Foreskin fibroblast (primary cell): ENCODE measurements at places on chromosomes 6 and 20.

- DNase-seq, result no peak
These were observed 24.0 kb upstream of the L3MBTL3 start for GRCh38 chr6:129994410-129994809.

DNA sequence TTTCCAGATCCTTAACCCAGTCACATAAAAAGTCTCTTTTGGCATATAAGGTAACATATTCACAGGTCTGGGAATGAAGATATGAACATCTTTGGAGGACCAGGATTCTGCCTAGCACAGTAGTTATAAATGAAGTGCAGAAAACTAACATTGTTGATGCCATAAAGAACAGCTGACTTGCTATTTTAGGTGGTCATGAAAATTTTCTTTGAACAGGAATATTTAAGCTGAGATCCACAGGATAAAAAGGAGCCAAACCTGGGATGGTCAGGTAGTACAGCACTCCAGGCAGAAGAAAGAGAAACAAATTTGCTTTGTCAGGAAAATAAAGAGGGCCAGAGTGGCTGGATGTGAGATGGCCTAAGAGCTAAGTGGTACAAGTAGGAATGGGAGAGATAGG, 80.0 kb downstream of the CENPW start:
- no peak for DNase-seq

DNA sequence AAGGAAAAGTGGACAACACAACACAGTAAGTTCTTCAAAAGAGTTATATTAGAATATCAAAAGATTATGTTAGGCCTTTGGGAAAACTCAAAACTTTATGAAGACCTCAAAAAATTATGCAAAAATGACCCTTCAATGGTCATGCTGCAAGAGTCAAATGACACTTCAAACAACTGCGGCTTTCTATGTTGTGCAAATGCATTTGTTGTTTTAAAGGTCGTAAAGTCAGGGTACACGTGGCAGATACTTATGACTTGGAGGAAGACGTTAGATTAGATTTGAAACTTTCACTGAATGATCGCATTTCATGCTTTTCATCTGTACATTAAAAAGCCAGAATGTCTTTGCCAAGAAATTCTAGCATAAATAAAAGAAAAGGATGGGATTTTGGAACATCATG, 31.4 kb downstream of the BCAS1 start:
- DNase-seq, result no peak

GRCh38 chr6:6556161-6556737, 32.3 kb upstream of the LY86 start:
- no peak for DNase-seq

DNA sequence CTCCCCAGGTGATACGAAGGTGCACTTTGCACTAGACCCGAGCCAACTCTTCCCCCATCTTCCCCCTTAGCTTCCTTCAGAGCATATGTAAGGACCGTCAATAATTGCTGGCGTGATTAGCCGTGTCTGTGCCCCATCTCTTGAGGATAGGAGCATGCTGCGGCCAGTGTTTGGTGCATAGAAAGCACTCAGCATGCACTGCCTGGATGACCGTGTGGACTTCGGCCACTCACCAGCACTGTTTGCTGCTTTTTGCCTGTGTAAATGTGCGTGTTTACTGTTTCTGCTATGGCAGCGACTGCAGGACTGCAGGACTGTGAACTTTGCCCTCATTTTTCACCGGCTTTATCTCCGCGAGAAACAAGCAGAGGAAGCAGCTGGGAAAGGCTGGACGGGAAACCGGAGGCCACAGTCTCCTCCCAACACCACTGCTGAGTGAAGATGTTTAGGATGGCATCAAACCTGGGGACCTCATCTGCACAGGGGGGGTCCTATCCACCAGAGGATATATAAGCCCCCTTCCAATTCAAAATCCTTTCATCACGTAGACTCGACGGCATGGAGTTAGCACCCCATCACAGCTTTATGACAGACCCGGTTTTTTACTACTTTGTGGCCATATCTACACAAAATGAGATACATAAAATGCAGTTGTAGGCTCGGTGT, 150.6 kb upstream of the AFDN start:
- no peak for DNase-seq

DNA sequence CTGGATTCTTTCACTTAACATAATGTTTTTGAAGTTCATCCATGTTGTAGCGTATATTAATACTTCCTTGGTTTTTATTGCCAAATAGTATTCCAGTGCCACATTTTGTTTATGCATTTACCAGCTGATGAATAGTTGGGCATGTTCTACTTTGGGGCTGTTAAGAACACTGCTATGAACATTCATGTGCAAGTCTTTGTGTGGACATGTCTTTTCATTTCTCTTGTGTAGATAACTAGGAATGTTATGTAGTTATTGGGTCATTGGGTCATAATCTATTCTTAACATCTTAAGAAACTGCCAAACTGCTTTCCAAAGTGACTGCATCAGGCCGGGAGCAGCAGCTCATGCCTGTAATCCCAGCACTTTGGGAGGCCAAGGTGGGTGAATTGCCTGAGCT, 43.8 kb upstream of the GLP1R start:
- DNase-seq, result no peak

DNA sequence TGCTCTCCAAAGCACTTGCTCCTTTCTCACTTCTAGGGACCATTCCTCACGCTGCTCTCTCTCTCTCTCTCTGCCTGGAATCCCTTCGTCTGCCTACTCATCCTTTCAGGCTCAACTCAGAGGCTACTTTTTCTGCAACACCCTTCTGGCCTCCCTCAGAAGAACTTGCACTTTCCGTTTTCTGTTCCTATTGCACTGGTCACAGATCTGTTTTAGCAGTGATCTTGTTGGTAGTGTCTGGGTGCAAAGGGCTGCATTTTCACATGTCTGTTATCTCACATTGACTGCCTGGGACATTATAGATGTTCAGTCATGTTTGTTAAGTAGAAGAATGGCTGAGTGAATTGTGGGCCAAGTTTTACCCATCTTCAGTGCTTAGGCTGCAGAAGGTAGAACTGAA, 63.5 kb downstream of the RIN2 start:
- DNase-seq, result no peak

- no peak for DNase-seq
These were observed 154.0 kb downstream of the KIF16B start for GRCh38 chr20:16419138-16419715.

DNA sequence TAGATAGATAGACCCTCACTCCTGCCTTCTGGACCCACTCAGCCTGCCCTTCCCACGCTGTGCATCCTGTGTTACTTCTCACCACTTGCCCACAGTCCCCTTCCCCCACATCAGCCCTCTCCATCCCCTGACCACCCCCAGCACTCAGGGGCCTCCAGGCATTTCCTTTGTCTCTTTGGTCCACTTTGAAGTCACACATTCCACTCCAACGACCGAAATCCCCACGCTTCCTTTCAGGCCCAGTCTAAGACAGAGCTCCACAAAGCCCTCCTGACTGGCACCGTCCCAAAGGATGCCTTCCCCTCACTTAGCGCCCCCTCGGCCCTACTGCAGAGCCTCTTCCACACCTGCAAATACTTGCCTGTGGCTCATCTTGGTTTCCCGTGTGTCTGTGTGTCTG, 83.8 kb downstream of the FOXF2 start:
- DNase-seq, result no peak

- peak; percentile 31 for DNase-seq
These were observed 185.5 kb downstream of the CDH4 start for GRCh38 chr20:61437280-61438206.

- no peak for DNase-seq
These were observed 105.7 kb upstream of the KCNK16 start for GRCh38 chr6:39428152-39428551.

GRCh38 chr6:157570104-157570503, 189.1 kb downstream of the ZDHHC14 start:
- DNase-seq, result no peak

GRCh38 chr6:139496654-139497344, 122.4 kb upstream of the CITED2 start:
- DNase-seq, result no peak

GRCh38 chr6:148464319-148465010, 121.8 kb downstream of the SASH1 start:
- DNase-seq, result peak; percentile 59

GRCh38 chr6:3929281-3929798, 80.2 kb downstream of the FAM50B start:
- peak; percentile 69 for DNase-seq

DNA sequence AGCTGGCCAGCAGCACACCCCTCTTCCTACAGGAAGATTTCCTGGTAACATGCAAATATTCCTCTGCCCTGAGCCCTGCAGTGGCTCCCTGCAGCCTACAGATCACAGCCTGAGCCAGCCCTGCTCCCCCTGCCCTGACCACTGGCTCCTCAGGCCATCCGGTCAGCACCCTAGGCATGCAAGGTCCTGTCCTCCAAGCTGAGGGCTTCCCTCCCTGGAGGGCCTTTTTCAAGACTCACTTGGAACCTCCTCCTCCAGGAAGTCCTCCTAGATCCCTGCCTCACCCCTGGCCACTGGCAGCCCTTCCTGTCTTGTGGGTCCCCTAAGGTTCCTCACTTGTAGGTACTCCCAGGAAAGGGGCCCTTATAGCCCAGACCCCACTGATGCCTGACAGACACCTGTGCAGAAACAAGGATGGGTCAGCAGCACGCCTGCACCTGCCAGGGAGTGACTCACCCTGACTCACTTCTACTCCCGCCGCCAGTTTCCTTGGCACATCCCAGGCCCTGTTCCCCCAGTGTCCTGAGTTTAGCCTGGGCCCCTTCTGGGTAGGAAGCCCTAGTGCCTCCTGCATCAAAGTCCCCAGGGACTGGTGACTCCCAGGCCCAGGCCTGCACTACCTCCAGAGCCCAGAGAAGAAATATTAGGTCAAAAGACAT, 3.2 kb downstream of the SLC4A11 start:
- no peak for DNase-seq

GRCh38 chr20:41692479-41693135, 74.4 kb upstream of the CHD6 start:
- peak; percentile 54 for DNase-seq

GRCh38 chr6:67897998-67898607, 737.0 kb upstream of the ADGRB3 start:
- no peak for DNase-seq

GRCh38 chr6:37050045-37050853, 44.8 kb downstream of the FGD2 start:
- DNase-seq, result no peak

- DNase-seq, result peak; percentile 75
These were observed 4.9 kb upstream of the PI16 start for GRCh38 chr6:36949636-36950035.

DNA sequence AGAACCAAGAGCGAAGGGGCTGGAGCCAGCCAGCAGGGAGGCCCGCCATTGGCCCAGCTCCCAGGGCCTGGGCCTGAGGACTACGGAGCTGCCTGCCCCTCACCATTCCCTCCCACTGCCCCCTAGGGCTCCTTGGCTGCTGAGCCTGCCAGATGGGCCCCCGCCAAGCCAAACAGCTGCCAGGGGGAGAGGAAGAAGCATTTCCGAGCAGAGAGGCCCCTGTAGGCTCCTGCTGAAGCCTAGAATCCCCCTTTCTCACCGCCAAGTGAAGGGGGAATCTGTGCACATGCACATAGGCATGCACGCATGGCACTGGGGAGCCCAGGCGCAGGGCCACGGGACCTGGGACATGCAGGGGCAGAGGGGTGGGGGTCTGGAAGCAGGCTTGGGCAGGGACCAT, 28.5 kb upstream of the MRPS18A start:
- no peak for DNase-seq
